ENCODE measurements at places on chromosomes 2 and 18.
A peak's percentile ranks its signal among the peaks of the same experiment; 100 is the strongest.

GRCh38 chr18:11177382-11177781 lies 28.0 kb upstream of the PIEZO2 start:
- no peak for DNase-seq
- H3K4me3 ChIP-seq, result no peak overlapping the region
- H3K4me1 ChIP-seq, result no peaks in the 10 kb centered on the region
- H3K27ac ChIP-seq, result peak overlapping the region; percentile 61
- no peaks in the 10 kb centered on the region for H3K27me3 ChIP-seq

DNA sequence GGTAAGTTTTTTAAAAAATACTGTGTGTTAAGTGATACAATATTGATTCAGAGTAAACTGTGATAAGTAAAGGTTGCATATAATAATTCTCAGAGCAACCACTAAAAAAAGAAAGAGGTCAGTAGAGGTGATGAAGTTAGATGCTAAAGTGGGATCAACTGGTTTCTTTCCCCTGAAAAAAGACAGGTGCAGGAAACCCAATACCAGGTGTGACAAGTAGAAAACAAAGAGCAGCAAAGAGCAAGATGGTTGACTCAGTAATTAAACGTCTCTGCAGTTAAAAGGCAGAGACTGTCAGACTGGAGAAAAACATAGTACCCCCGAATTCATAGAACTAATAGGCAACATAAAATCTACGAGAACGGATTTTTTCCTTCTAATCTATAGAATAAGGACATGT lies 128.3 kb downstream of the ATP9B start:
- no peak overlapping the region for H3K4me3 ChIP-seq
- DNase-seq, result no peak
- H3K36me3 ChIP-seq, result no peaks in the 10 kb centered on the region
- no peak overlapping the region for H3K27ac ChIP-seq
- H3K27me3 ChIP-seq, result no peaks in the 10 kb centered on the region
- no peaks in the 10 kb centered on the region for H3K4me1 ChIP-seq

GRCh38 chr2:154945984-154946383 lies 247.5 kb downstream of the KCNJ3 start:
- no peak overlapping the region for H3K27ac ChIP-seq
- DNase-seq, result no peak
- no peak overlapping the region for H3K4me3 ChIP-seq
- H3K27me3 ChIP-seq, result no peaks in the 10 kb centered on the region
- H3K4me1 ChIP-seq, result no peaks in the 10 kb centered on the region

GRCh38 chr18:74310411-74310810 lies 5.2 kb upstream of the C18orf63 start:
- H3K27me3 ChIP-seq, result no peaks in the 10 kb centered on the region
- no peak overlapping the region for H3K4me3 ChIP-seq
- H3K36me3 ChIP-seq, result no peaks in the 10 kb centered on the region
- no peak overlapping the region for H3K27ac ChIP-seq
- H3K4me1 ChIP-seq, result no peaks in the 10 kb centered on the region
- DNase-seq, result no peak

GRCh38 chr2:9648821-9649220 lies 18.0 kb upstream of the YWHAQ start:
- H3K4me1 ChIP-seq, result no peaks in the 10 kb centered on the region
- DNase-seq, result no peak
- H3K27ac ChIP-seq, result no peak overlapping the region

DNA sequence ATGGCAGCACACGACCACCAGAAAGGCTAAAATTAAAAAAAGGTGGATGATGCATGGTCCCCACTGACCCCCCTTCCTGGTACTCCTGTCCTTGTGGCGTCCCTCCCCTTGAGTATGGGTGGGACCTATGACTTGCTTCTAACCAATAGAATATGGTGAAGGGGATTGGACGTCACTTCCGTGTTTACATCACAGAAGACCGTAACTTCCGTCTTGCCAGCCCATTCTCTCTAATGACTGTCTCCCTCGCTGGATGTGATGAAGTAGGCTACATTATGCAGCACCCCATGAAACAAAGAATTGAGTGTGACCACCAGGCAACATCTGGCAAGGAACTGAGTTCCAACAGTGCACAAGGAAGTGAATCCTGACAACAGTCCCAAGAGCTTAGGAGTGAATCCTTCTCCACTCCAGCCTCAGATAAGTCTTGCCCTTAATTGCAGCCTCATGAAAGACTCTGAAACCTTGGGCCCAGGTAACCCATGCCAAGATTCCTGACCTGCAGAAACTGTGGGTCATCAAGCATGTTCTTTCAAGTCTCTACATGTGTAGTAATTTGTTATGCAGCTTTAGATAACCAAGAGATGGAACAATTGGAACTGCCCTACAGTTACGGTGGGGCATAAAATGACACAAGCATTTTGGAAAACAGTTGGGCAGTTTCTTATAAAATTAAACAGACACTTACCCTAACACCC lies 80.1 kb upstream of the NPAS2 start:
- H3K27me3 ChIP-seq, result no peaks in the 10 kb centered on the region
- H3K36me3 ChIP-seq, result no peaks in the 10 kb centered on the region
- no peaks in the 10 kb centered on the region for H3K4me1 ChIP-seq
- no peak for DNase-seq
- no peak overlapping the region for H3K27ac ChIP-seq
- no peak overlapping the region for H3K4me3 ChIP-seq

- H3K27me3 ChIP-seq, result no peaks in the 10 kb centered on the region
- H3K36me3 ChIP-seq, result no peaks in the 10 kb centered on the region
- H3K27ac ChIP-seq, result no peak overlapping the region
- H3K4me1 ChIP-seq, result no peaks in the 10 kb centered on the region
- H3K4me3 ChIP-seq, result no peak overlapping the region
These were observed 390.7 kb downstream of the METTL4 start for GRCh38 chr18:2180586-2180985.

GRCh38 chr2:42794271-42795046 lies 2.1 kb upstream of the HAAO start:
- DNase-seq, result no peak
- H3K27ac ChIP-seq, result peak overlapping the region; percentile 36
- H3K36me3 ChIP-seq, result no peaks in the 10 kb centered on the region
- no peaks in the 10 kb centered on the region for H3K27me3 ChIP-seq
- no peak overlapping the region for H3K4me3 ChIP-seq

- no peaks in the 10 kb centered on the region for H3K4me1 ChIP-seq
- no peak overlapping the region for H3K4me3 ChIP-seq
- no peak overlapping the region for H3K27ac ChIP-seq
- peaks cover 18% of the 10 kb centered on the region for H3K36me3 ChIP-seq
- no peak for DNase-seq
- H3K27me3 ChIP-seq, result no peaks in the 10 kb centered on the region
These were observed 282.6 kb downstream of the STK39 start for GRCh38 chr2:167964650-167965413.

GRCh38 chr2:16326711-16327300 lies 338.8 kb downstream of the CYRIA start:
- H3K4me1 ChIP-seq, result no peaks in the 10 kb centered on the region
- no peaks in the 10 kb centered on the region for H3K27me3 ChIP-seq

DNA sequence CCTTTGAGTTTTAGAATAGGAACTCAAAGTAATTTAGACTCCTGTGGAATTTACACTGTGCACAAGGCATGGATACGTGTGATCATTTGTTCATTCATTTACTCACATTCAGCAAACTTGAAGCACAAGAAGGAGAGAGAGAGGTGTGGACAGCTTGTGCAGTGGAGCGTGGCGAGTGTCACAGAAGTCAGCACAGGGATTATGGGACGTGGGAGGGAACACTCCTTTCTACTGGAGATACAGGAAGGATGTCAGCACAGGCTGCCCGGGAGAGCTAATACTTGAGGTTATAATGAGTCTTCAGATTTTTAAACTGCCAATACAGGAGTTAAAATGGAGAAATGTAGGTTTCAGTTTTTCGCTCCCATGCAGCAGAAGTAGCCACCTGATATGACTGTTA lies 7.0 kb downstream of the FAM228A start:
- H3K27ac ChIP-seq, result no peak overlapping the region
- no peaks in the 10 kb centered on the region for H3K4me1 ChIP-seq
- no peak for DNase-seq
- H3K27me3 ChIP-seq, result no peaks in the 10 kb centered on the region
- H3K4me3 ChIP-seq, result no peak overlapping the region
- no peaks in the 10 kb centered on the region for H3K36me3 ChIP-seq

DNA sequence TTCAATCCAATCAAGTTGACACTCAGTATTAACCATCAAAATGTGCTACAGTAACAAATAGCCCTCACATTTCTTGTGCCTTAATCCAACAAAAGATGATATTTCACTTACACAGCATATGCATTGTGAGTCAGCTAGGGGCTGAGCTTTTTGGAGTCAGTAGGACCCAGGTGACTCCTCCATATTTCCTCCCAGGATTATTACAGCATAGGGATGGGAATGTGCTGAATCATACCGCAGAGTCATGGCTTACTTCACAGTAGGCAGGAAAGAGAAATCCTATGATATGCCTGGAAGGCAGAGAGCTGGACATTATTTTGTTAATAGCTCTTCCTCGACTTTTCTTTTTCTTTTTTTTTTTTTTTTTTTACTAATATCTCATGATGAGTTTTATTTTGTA lies 153.3 kb downstream of the TMEM182 start:
- H3K27me3 ChIP-seq, result no peaks in the 10 kb centered on the region
- DNase-seq, result no peak
- no peaks in the 10 kb centered on the region for H3K36me3 ChIP-seq
- H3K27ac ChIP-seq, result no peak overlapping the region
- H3K4me3 ChIP-seq, result no peak overlapping the region

DNA sequence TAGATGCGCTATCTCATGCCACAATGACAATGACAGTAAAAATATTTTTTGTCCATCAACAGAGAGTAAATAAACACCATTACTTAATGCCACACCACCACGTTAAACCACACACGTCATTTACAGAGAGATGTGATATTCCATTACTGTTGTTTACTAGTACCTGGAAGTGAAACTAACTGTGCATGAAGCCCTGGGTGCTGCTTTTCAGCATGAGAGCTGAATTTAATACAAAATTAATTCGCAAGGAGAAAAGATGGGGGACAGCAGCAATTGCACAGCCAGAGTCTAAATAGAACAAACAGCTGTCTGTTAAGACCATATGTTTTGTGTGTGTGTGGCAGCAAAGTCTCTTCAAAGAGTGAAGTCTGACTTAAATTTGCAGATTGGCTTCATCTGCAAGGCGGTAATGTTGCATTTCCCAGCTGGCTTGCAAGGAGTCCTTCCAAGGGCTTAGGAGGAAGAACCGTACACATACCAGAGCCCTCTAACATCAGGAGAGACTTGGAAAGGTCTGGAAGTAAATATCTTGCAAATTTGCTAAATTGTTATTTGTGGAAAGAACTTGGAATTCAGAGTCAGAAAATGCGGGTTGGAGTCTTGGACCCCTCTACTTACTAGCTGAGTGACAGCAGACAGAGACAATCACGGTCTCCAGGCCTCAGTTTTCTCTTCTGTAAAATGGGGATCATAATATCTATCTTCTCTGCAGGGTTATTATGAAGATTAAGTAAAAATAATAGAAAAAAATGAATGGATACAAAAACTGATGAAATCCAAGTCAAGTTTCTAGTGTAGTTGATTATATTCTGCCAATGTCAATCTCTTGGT lies 127.6 kb downstream of the ALPK2 start:
- H3K4me3 ChIP-seq, result no peak overlapping the region
- DNase-seq, result no peak
- H3K27me3 ChIP-seq, result no peaks in the 10 kb centered on the region
- no peaks in the 10 kb centered on the region for H3K4me1 ChIP-seq
- no peaks in the 10 kb centered on the region for H3K36me3 ChIP-seq
- H3K27ac ChIP-seq, result no peak overlapping the region

- peak overlapping the region; percentile 46 for H3K27ac ChIP-seq
- H3K36me3 ChIP-seq, result no peaks in the 10 kb centered on the region
- DNase-seq, result no peak
- H3K27me3 ChIP-seq, result peaks cover 6% of the 10 kb centered on the region
- no peak overlapping the region for H3K4me3 ChIP-seq
These were observed 14.5 kb downstream of the GPC1 start for GRCh38 chr2:240449764-240450531.

DNA sequence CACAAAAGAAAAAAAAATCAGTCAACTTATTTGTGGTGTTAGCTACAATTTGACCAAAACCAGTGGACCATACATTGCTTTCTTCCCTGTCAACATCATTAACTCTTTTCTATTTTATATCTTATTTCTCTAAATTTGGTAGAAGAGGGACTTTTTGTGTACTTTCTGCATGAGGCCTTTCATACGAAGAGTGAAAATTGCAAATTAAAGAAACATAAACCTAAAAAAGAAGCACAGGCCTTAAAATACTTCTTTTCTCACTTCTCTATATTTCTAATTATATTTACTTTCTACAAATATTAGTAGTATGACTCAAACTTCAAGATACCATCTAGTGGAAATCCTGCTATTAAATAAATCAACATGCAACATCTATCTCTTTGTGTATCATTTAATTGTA lies 1073.4 kb upstream of the ZEB2 start:
- H3K4me3 ChIP-seq, result no peak overlapping the region
- no peak overlapping the region for H3K27ac ChIP-seq
- no peaks in the 10 kb centered on the region for H3K27me3 ChIP-seq
- no peaks in the 10 kb centered on the region for H3K4me1 ChIP-seq
- DNase-seq, result no peak
- no peaks in the 10 kb centered on the region for H3K36me3 ChIP-seq

GRCh38 chr18:10923141-10923540 lies 226.2 kb downstream of the PIEZO2 start:
- no peaks in the 10 kb centered on the region for H3K4me1 ChIP-seq
- no peak overlapping the region for H3K27ac ChIP-seq
- no peak overlapping the region for H3K4me3 ChIP-seq
- no peaks in the 10 kb centered on the region for H3K27me3 ChIP-seq

DNA sequence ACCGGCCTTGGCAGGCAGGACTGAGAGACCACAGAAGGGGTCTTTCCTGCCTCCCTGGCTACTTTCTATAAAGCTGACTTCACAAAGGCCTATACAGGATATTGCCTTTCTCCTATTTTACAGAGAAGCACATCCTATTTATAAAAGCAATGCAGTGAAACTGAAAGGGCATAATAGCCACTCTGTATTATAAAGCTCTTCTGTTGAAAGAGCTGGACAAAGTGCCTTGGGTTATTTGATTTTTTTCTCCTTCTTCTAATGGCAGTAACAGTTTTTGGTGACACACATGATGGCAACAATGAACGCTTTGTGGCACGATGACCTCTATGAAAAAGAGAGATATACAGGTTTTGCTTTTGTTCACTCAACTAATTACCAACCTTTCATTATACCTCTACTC lies 281.1 kb downstream of the ZNF516 start:
- no peak overlapping the region for H3K4me3 ChIP-seq
- H3K27ac ChIP-seq, result no peak overlapping the region
- H3K27me3 ChIP-seq, result no peaks in the 10 kb centered on the region
- no peak for DNase-seq

GRCh38 chr2:24362253-24362652 lies 1.9 kb upstream of the ITSN2 start:
- no peak overlapping the region for H3K27ac ChIP-seq
- H3K4me3 ChIP-seq, result no peak overlapping the region
- no peaks in the 10 kb centered on the region for H3K36me3 ChIP-seq
- peaks cover 5% of the 10 kb centered on the region for H3K4me1 ChIP-seq
- no peak for DNase-seq

Data from tibial nerve (tissue), 4 donors.